ENCODE measurements at places on chromosomes 6 and 20.

DNA sequence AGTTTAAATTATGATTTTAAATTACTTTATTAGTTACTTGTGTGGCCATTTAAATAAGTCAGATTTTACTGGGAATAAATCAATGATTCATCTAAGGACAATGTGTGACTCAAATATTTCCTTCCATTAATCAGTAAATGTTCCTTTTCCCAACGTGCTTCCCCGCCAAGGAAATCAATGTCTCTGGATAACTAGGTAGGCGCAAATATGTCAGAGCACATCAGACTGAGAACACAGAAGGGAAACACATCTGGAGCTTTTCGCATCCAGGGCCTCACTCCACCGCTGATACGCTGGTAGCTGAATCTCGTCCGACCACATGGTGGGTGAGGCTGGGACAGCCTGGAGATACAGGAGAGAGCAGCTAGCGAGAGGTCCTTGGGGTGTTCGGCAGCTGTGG is 56.4 kb upstream of the RPS6KA2 start:
- no peak for DNase-seq

DNA sequence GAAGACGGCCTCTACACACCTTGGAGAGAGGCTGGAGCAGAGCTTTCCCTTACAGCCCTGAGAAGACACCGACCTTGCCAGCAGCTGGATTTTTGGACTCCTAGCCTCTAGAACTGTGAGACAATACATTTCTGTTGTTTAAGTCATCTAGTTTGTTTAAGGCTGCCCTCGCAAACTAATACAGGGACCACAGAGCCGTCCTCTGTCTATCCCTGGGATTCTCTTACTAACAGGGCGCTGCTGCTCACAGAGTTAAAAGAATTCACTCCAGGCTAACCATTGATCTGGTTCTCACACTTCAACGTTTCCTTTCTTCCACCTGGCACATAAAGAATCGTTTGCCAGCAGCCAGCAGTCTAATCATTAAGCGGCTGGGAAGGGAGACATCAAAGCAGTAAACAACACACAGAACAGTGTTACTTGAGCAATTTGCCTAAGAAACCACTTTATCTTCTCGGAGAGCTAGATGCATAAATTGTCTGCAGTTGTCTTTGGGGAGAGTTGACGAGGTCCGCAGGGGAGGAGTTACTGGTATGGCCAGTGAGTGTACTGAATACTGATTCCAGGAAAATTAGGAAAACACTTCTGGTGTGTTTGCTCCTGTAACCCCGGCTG is 103.5 kb upstream of the AKAP12 start:
- no peak for DNase-seq

DNA sequence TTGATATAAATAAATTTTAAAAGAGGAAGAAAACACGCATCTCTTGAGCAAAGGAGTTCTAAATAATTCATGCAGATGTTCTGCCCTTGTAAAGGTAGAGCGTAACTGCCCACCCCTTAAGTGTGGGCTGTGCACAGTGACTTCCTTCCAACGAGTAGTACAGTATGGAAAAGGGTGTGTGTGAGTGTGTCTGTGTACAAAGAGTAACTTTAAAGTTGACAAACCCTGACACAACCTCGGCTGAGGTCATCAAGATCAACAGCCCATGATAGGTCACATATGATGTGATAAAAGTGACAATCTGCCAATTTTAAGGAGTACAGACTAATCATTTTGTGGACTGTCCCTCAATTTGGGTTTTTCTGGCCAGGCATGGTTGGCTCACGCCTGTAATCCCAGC is 225.7 kb downstream of the ATXN1 start:
- DNase-seq = no peak

DNA sequence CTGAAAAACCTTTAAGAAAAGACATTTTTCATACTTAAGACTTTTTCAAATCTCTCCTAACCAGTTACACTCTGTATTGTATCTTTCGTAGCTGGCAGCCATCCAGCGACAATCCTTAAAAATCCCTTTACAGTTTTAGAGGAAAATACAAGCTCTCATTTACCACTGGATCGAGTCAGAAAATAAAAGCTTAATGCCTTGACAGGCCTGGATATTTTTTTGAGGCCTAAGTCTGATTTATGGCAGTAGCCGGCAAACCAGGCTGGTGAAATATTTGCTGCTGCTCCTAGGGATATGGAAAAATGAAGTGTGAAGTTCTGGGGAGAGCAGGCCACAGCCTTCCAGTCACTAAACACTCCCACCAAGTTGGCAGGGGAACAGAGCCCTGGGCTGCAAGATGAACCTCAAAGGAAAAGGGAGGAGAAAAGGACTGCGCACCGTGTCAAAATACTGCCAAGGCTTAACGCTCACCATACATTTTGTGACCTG is 213.0 kb upstream of the SUPT3H start:
- no peak for DNase-seq

DNA sequence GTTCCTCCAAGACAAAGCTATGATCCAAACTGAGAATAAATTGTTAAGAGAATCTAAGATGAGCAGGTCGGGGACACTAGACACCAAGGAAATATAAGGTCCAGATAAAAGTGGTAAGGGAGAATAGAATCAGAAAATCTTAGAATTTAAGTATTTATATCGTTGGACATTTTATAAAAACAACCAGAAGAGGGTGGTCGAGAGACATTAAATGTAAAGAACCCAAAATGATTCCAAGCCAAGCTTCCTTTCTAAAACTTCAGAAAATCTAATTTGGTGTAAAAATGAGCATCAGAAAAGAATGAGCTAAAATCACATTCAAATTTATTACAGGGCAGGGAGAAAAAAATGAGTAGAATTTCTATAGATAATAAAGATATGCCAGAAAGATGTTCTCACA is 97.8 kb upstream of the OGFRL1 start:
- no peak for DNase-seq

GRCh38 chr20:57432862-57433491 is 41.8 kb downstream of the RBM38 start:
- DNase-seq = no peak

DNA sequence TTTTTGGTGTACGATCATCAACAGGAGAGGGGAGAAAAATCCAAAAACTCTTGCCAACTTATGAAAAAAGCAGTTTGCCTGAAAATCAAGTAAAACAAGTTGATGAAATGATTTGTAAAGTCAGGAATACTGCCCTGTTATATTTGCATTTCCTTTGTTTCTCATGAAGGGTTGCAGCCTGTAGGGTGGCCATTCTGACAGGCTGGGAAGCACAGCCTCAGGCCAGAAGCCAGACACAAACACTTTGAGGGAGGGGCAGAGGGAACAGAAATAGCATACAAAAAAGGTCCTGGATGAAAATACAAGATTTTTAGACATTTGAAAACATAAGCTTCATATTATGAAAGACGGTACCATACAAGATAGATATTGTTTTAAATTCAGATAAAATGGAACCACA is 109.8 kb downstream of the DTNBP1 start:
- DNase-seq = no peak

DNA sequence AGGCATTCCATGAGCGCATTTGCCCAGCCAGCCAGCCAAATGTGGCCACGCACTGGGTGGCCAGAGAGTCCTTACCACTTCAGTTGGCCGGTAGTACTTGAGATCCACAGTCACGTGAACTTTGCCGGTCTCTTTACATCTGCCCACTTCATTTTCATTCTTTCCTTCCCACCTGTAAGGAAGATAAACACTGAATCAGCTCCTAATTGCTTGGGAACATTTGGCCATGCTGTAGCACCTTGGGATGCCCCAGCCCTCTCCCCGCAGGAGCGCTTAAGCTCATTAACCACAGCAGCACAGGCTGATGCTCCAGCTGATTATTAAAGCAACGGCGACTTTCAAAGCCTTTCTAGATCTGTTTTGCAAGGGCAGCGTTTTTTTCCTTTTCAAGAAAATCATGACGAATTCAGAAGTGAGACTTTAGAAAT is 116.6 kb downstream of the FOXC1 start:
- DNase-seq = no peak

- DNase-seq = no peak
These were observed 13.7 kb downstream of the DACT2 start for GRCh38 chr6:168305863-168306262.

DNA sequence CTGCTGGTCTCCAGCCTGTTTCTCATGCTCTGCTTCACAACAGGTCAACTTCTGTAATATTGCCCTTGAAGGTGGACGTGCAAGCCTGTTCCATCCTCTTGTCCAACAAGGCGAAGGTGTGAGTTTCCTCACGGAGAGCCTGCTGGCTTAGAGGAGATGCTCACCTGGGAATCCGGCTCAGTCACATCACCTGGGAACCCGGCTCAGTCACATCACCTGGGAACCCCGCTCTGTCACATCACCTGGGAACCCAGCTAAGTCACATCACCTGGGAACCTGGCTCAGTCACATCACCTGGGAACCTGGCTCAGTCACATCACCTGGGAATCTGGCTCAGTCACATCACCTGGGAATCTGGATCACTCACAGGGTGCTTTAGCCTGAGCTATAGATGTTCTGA is 230.1 kb downstream of the ERMARD start:
- DNase-seq = no peak

- DNase-seq = no peak
These were observed 592.8 kb upstream of the JAG1 start for GRCh38 chr20:11266571-11266970.

DNA sequence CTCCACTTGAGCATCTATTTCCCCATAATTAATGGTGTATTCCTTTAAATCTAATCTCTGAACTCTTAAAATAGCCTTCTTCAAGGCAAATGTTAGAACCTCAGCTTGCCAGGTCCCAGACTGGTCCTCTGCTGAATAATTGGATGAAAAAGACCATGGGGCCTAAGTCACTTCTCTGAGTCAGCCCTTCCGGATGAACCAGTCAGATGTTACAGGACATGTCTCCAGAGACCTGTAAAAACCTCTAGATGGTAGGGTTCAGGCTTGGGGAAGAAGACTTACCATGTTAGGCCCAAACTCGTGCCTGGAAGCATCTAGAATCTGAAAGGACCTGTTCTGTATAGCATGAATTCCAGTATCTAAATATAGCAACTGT is 97.3 kb downstream of the CDKAL1 start:
- DNase-seq = no peak

DNA sequence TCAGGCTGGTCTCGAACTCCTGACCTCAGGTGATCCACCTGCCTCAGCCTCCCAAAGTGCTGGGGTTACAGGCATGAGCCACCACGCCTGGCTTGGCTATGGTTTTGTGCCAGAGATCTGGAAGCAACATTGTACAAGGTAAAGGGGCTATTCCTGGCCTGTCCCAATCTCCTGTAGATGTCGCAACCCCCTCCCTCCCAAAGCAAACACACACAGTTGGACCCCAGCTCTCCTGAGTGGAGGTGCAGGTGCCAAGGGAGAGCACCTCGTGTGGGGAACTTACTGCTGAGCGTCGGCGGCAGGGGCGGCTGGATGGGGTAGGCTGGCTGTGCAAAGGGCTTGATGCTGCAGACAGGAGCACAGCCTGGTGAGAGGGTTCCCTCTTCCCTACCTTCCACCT is 8.8 kb downstream of the RPL10A start:
- DNase-seq = no peak

- no peak for DNase-seq
These were observed 25.0 kb upstream of the SH3BGRL2 start for GRCh38 chr6:79605968-79606764.

DNA sequence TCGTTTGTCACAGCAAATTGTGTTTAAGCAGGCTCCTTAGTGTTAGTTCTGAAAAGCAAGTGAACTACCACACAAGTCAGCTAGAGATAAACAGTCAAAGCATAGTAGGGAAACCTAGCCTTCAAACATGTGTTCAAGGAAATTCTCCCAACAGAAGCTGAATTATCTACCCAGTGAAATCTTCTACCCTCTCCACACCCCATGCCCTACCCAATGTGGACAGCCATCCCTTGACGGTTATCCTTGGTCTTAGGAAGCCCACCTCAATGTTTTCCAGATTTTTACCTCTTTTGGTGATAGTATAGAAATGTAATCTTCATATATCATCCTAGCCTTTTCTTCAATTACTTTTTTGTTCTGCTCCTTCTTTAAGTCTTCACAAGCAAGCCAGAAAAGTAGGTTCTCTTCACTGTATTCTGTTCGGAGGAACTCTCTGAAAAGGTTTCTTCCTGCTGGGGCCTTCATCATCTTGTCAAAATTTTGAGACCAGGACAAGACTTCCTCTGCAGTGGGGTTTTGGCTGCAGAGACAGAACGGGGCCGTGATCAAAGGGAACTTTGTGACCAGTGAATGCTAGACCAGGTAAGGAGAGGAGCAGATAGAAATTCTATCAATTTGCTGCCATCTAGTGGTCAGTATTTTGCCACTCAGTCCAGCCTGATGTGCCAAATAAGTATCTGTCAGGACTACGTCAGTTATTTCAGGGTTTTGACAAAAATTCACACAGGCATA is 21.6 kb upstream of the MTRF1L start:
- DNase-seq = no peak

DNA sequence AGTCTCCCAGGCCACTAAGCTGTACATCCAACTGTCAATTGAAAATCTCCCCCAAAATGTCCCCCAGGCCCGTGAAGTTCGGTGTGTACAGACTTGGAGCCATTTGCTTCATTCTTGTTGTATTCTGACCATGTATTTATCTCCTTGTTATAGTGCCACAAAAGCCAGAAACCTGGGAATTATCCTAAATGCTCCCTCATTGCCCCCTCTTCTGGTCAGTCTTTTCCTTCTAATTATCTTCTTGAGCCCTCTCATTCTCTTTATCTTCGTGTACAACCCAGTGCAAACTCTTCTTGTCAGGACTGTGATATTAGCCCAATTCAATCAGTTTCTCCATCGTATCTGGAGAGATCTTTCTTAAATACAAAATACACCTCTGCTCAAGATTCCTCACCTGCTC is 64.7 kb downstream of the RFX6 start:
- DNase-seq = no peak

- no peak for DNase-seq
These were observed 33.6 kb downstream of the SAMHD1 start for GRCh38 chr20:36917943-36918342.

- no peak for DNase-seq
These were observed 138.2 kb upstream of the SPTLC3 start for GRCh38 chr20:12870588-12870987.

- no peak for DNase-seq
These were observed 67.9 kb upstream of the PTGIS start for GRCh38 chr20:49635866-49636265.

DNA sequence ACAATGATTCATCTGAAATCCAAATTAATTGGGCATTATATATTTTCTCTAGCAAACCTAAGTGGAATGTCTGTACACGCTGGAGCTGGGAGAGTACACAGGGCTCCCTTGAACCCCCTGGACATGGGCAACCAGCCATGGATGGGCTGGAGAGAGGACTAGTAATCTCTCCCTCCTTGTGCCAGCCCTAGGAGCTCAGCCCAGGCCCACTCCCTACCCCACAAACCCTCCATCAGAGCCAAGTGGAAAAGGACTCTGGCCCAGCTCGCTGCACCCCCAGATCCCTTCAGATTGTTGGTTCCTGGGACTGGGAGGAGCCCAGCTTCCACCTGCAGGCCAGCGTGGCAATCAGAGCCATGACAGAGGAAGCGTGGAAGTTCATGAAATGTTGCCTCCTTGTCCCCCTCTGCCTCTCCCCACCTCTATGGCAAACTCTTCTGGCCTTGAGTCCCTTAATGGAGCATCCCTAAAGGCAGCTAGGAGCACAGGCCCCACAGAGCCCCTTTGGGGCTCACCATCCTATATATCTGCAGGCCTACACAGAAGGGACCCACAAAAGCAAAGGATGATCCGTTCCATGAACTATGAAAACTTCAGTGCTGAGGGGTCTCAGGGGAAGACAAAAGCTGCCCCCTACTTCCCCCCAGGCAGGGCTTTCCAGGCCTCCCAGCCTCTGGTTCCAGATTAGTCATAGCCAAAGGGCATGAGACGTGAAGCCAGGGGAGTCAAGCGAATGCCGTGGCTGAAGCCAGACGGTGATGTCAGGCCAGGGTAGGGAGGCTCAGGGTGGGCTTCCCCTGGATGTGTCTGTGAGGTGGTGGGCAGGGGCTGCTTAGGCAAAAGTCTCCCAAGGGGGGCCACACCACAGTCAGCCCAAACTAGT is 126.4 kb upstream of the MAFB start:
- no peak for DNase-seq
